ENCODE measurements at places on chromosomes 5 and 9.

GRCh38 chr5:88281322-88281721 lies 12.7 kb upstream of the TMEM161B start:
- H3K27ac ChIP-seq = no peak overlapping the region
- H3K27me3 ChIP-seq = no peaks in the 10 kb centered on the region
- no peak for DNase-seq
- H3K4me1 ChIP-seq = peaks cover 8% of the 10 kb centered on the region
- no peak overlapping the region for H3K4me3 ChIP-seq
- H3K36me3 ChIP-seq = peaks cover 78% of the 10 kb centered on the region

DNA sequence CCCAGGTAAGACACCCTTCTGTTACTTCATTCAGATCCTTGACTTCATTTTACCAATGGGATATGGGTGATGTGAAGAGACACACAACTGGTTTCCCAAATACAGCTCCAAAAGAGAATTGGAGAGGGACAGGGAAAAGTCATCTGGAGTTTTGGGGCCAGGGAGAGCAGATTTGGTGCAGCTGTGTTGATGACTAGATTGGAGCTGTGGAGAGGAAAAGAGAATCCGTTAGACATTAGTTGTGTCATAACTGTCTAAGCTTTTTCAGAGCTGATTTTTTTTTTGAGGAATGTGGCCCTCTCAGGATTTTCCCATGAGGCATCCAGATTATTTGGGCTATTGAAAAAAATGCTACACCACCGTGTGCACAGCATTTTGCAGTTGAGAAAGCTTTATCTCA lies 423.4 kb downstream of the DMAC1 start:
- peaks cover 2% of the 10 kb centered on the region for H3K27me3 ChIP-seq
- no peak for DNase-seq
- no peak overlapping the region for H3K4me3 ChIP-seq
- no peak overlapping the region for H3K27ac ChIP-seq
- no peaks in the 10 kb centered on the region for H3K4me1 ChIP-seq

- H3K27me3 ChIP-seq = peaks cover 52% of the 10 kb centered on the region
- no peak overlapping the region for H3K4me3 ChIP-seq
- no peak overlapping the region for H3K27ac ChIP-seq
- H3K4me1 ChIP-seq = peaks cover 2% of the 10 kb centered on the region
These were observed 270.0 kb downstream of the NSG2 start for GRCh38 chr5:174315471-174315870.

DNA sequence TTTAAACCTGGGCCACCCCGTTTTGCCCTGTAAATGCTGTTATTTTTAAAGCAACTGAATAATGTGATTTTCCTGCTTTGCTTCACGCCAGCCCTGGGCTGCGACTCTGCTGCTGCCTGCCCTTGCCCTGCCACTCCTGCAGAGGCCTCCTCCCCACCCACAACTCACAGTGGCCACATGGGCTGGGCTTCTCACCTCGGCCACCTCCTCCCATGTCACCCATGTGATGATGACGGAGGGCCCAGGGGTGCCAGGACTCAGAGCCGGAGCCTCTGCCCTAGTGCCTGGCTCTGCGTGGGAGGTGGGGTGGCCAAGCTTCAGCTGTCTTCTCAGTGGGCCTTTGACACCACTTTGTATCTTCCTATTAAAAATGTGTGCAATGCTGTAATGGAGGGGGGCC lies 48.1 kb upstream of the NKD2 start:
- H3K36me3 ChIP-seq = no peaks in the 10 kb centered on the region
- peaks cover 55% of the 10 kb centered on the region for H3K4me1 ChIP-seq
- no peak overlapping the region for H3K4me3 ChIP-seq
- no peak overlapping the region for H3K27ac ChIP-seq

DNA sequence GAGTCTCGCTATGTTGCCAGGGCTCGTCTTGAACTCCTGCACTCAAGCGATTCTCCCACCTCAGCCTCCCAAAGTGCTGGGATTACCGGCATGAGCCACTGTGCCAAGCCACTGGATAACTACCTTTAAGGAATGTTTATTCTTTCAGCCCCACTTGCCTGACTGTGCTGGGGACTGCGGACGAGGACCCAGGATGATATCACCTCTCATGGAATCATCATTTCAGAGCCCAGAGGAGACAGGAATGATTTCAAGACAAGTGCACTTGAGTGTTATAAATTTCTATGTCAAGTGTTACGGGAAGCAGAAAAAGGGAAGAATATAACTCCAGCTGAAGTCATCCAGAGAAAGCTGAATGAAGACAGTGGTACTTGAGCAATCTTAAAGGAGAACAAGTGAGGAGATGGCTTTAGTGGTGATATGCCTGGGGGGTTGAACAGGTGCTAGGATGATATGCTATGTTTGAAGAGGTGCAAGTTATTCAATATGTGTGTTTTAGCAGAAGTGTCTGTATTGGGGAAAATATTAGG lies 109.3 kb downstream of the DCP2 start:
- DNase-seq = no peak
- peaks cover 13% of the 10 kb centered on the region for H3K4me1 ChIP-seq
- H3K36me3 ChIP-seq = peaks cover 9% of the 10 kb centered on the region
- no peak overlapping the region for H3K4me3 ChIP-seq

DNA sequence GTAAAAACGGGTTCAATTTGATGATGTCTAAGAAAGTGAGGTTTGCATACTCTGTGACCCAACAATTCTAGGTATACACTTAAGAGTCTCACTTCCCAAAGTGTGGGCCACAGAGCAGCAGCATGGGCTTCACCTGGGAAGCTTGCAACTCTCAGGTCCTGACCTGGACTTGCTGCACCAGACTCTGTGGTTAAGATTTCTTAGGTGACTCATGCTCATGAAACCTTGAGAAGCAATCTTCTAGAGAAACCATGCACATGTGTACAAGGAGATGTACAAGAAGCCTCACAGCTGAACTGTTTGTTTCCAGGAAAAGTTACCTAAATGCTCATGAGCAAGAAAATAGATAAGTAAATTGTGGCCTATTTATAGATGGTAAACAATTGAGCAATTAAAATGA lies 30.0 kb downstream of the DNAJC21 start:
- no peak overlapping the region for H3K4me3 ChIP-seq
- no peaks in the 10 kb centered on the region for H3K27me3 ChIP-seq
- peaks cover 20% of the 10 kb centered on the region for H3K4me1 ChIP-seq

DNA sequence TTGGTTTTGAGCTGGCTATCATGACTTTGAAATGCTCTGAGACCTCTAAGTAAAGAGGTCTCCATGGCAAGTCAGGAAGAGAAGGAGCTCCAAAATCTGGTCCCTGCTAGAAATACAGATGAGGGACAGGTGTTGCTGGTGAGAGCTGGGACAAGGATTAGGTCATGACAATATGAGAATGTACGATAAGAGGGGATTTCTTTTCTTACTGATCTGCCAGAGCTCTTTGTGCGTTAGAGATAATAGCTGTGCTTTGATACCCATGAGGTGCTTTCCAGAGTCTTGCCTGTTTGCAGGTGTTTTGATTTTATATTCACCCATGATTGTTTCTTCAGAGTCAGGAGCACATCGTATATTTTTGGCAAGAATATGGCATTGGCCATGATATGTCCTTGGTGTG lies 56.5 kb downstream of the ANKRD33B start:
- peaks cover 2% of the 10 kb centered on the region for H3K4me1 ChIP-seq
- H3K27me3 ChIP-seq = no peaks in the 10 kb centered on the region
- no peak overlapping the region for H3K4me3 ChIP-seq
- H3K27ac ChIP-seq = no peak overlapping the region
- no peaks in the 10 kb centered on the region for H3K36me3 ChIP-seq

DNA sequence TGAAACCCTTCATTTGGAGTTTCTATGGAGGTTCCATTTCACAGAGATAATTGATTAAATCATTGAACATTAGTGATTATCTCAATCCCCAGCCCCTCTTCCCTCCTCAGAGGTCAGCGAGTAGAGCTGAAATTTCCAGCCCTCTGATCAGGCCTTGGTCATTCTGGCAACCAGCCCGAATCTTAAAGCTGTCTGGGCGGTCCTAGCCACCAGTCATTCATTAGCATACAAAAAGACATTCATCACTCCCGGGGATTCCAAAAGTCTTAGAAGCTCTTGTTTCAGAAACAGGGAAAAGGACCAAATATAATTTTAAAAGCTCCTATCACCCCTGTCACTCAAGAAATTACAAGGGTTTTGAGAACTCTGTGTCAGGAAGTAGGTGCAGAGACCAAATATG lies 41.3 kb downstream of the ZNF474 start:
- DNase-seq = no peak
- no peaks in the 10 kb centered on the region for H3K27me3 ChIP-seq
- no peak overlapping the region for H3K4me3 ChIP-seq
- H3K27ac ChIP-seq = no peak overlapping the region
- no peaks in the 10 kb centered on the region for H3K4me1 ChIP-seq

GRCh38 chr5:14364096-14364495 lies 217.5 kb upstream of the OTULINL start:
- no peaks in the 10 kb centered on the region for H3K27me3 ChIP-seq
- no peaks in the 10 kb centered on the region for H3K36me3 ChIP-seq
- no peak for DNase-seq
- no peak overlapping the region for H3K27ac ChIP-seq
- peaks cover 30% of the 10 kb centered on the region for H3K4me1 ChIP-seq
- no peak overlapping the region for H3K4me3 ChIP-seq

DNA sequence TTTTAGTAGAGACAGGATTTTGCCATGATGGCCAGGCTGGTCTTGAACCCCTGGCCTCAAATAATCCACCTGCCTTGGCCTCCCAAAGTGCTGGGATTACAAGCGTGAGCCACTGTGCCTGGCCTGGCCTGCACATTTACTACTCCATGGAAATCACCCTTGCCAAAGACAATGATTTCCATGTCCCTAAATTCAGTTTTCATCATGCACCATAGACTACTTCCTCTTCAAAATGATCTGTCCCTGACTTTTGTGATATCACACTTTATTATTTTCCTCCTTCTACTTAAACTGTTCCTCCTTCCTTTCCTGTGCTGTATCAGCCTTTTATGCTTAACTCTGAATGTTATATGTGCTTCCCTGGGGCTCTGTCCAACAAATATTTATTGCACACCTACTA lies 20.3 kb downstream of the SLC28A3 start:
- no peak for DNase-seq
- H3K4me1 ChIP-seq = peaks cover 2% of the 10 kb centered on the region
- H3K27ac ChIP-seq = no peak overlapping the region
- H3K36me3 ChIP-seq = no peaks in the 10 kb centered on the region
- no peaks in the 10 kb centered on the region for H3K27me3 ChIP-seq

DNA sequence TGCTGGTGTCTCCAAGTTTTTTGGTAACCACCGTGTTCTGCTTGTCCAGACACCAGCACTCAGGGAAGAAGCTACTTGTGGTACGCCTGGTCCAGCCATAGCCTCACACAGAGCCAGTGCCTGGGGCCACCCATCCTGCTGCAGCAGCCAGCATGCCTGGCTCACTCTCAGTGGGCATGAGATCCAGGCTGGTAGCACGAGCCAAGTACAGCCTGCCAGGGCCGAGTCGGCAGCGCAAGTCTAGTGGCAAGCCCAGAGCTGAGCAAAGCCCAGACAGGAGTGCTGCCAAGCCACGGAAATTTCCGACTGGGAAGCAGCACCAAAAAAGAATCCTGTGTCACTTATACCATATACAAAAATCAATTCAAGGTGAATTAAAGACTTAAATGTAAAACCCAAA lies 36.3 kb upstream of the FBXL17 start:
- no peak overlapping the region for H3K4me3 ChIP-seq
- no peaks in the 10 kb centered on the region for H3K4me1 ChIP-seq
- peaks cover 15% of the 10 kb centered on the region for H3K27me3 ChIP-seq
- H3K36me3 ChIP-seq = no peaks in the 10 kb centered on the region

DNA sequence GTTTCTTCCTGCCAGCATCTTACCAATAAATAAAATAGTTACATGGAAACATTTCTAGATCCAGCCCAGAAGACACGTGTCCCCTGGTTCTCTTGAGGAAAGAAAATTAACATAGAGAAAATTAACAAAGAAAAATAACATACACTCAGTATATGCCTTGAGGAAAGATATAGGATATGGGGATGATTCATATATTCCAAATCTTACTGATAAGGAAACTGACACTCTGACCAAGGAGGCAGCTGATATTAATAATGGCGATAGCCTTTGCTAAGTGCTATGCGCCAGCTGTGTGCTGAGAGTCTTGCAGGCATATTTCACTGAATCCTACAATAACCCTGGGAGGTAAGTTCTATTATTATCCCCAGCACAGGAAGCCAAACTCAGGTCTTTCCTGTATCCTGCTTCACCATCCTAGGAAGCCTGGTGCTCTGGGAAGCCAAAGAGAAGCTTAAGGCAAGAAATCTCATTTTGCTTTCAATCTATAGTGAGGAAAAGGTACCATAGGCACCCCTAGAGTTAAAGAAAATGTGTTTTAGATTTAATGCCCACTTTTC lies 302.7 kb upstream of the NREP start:
- DNase-seq = no peak
- H3K27me3 ChIP-seq = peaks cover 3% of the 10 kb centered on the region
- no peak overlapping the region for H3K27ac ChIP-seq
- H3K4me3 ChIP-seq = no peak overlapping the region
- H3K36me3 ChIP-seq = no peaks in the 10 kb centered on the region

DNA sequence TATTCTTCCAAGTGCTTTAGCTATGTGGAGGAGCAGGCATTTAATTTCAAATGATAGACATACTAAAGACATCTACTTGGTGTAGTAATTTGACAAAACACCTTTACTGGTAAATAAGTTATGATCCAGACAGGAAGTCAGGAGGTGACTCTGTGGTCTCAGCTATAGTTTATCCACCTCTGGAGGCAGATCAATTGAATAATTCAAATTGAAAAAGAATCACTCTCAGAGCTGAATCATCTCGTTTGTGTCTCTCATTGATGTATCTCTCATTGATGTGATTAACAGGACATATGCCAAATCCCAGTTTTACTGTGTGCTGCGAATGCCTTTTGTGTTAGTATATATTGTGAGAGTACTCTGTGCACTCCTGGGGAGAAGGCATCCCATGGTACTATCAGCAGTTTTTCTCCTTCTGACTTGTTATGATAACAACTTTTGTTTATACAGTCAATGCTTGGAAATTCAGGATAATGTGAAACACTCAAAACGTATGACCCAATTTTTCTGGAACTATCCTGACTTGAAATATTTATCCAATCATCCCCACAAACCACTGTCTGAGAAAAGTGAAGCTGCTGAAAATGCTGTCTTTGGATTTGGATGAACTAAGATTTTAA lies 48.5 kb upstream of the DAB2 start:
- DNase-seq = no peak
- H3K4me3 ChIP-seq = no peak overlapping the region
- no peak overlapping the region for H3K27ac ChIP-seq
- H3K36me3 ChIP-seq = no peaks in the 10 kb centered on the region

DNA sequence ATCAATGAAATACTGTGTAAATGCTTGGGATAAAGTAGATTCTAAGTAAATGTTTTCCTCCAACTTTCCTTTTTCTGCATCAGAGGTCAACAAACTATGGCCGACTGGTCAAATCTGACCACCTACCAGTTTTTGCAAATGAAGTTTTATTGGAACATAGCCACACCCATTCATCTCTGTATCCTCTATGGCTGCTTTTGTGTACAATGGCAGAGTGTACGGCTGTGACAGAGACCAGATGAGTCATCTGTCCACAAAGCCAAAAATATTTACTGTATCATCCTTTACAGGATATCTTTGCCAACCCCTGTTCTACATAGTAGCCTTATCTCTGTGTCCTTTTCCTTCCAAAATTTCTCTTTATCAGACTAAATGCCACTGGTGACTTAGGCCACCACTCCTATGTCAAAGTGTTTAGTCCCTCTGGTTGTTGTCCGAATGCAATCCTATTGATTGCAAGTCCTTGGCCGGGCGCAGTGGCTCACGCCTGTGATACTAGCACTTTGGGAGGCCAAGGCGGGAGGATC lies 218.4 kb upstream of the KLF4 start:
- H3K27me3 ChIP-seq = no peaks in the 10 kb centered on the region
- H3K27ac ChIP-seq = no peak overlapping the region
- DNase-seq = no peak
- no peaks in the 10 kb centered on the region for H3K36me3 ChIP-seq
- H3K4me3 ChIP-seq = no peak overlapping the region
- H3K4me1 ChIP-seq = no peaks in the 10 kb centered on the region

All from activated T-cell treated with anti-CD3 and anti-CD28 coated beads, Interleukin-2, amount 50 U/mL, for 24 hours (primary cell).